ENCODE measurements at places on chromosomes 6 and 20.
A peak's percentile ranks its signal among the peaks of the same experiment; 100 is the strongest.

DNA sequence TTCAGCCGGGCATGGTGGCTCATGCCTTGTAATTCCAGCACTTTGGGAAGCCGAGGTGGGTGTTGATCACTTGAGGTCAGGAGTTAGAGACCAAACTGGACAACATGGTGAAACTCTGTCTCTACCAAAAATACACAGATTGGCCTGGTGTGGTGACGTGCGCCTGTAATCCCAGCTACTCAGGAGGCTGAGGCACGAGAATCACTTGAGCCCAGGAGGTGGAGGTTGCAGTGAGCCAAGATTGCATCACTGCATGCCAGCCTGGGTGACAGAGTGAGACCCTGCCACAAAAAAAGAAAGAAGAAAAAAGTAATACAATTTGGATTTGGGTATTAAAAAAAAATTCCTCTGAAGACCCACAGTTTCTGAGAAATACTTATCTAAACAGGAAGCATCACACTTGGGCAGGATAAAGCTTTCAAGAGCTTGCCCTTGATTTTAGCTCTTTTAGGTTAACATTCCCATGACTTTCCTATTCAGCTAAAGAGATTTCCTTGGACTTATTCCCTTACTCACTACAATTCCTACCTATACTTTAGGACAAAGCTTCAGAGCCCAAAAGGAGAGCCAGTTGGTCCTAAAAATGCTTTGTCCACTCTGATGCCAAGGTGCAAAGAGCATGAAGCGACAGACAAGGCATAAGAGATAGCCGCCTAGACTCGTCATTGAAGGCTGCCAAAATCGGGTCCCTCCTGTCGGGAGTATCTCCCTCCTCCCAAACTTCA, 1.9 kb downstream of the ELOVL2 start:
- DNase-seq, result no peak

GRCh38 chr20:13017883-13018535, 9.2 kb downstream of the SPTLC3 start:
- DNase-seq, result no peak

DNA sequence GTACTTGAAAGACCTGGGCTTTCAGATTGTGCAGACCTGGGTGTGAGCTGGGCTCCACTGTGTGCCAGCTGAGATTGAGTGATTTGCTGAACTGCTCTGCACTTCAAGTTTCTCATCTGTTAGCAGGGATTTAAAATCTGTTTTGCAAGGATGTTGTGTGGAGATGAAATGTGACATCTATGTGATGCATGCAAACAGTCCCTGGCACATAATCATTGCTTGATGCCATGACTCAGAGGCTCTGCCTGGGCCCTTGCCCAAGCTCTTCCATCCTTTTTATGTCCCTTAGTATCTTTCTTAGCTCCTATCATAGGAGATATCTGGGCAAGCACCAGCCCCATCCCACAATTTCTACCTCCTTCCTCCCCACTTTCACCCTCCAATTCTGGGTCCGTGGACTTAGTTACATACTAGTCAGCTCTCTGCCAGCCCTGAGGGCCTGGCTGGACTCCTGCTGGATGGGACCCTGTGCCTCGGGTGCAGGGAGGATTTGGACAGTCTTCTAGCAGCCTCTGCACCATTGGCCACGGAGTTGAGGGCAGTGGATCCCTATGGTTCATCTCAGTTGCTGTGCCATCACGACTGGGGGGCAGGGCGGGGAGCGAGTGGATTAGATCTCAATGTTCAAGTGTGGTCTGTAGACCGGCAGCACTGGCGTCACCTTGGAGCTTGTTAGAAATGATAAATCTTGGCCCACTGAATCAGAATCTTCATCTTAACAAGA, 103.6 kb downstream of the MAP3K7 start:
- DNase-seq, result no peak

DNA sequence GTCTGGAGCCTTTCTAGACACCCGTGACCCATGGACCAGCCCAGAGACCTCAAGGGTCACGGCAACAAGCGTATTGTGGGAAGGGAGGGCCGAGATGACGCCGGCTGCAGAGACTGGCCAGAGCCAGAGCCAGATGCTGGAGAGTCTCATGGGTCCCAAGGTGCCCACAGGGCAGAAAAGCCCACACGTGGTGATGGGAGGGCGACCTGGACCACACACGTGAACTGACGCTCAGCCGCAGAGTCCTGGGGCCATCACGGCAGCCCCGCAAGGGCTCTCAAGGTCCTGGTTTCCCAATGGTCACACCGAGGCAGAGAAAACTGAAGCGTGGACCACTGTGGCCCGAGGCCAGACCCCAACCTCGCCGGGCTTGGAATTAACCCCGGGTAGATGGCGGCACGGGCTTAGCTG, 92.6 kb downstream of the YTHDF1 start:
- no peak for DNase-seq

DNA sequence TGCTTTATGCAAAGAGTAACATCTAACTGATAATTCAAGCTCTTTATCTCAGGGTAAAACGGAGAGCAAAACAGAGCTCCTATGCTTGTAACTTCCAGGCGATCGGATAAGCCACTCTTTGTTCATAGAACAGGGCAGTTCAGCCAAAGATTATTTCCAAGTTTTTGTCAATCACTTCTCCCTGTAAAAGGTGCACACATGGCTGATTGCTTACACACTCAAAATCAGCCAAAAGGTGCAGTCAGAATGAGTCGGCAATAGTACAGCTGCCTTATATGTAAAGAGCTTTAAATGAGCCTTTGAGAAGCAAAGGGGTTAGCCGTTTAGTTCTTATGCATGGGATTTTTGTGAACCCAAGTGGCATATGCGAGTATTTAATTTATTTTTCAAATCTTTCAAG, 449.6 kb upstream of the POU3F2 start:
- no peak for DNase-seq

DNA sequence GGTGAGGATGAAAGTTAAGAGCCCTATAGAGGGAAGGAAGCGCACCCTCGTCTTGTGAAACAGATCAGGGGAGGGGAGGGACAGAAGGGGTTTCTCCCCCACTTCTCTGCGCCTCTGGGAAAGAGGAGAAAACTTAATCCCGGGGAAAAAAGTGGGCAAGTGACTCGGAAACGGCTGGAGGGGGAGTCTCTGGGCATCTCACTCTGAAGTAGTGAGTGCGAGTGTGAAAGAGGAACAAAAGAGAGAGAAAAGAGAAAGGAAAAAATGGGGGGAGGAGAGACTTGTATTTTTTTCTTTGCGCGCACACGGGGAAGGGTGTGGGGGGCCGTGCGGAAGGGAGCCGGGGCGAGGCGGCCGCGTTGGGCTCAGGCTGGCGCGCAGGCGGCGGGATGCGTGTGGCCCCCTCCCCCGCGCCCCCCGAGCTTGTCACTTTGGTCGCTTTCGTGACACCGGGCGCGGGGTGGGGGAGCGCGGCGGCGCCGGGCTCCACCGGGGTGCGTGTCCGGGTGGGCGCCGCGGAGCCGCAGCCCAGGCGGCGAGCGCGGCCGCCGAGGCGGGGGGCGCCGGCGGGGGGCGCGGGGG, 454 bp downstream of the L3MBTL3 start:
- DNase-seq, result peak; percentile 39

GRCh38 chr6:168188369-168189199, 109.6 kb upstream of the FRMD1 start:
- DNase-seq, result no peak

DNA sequence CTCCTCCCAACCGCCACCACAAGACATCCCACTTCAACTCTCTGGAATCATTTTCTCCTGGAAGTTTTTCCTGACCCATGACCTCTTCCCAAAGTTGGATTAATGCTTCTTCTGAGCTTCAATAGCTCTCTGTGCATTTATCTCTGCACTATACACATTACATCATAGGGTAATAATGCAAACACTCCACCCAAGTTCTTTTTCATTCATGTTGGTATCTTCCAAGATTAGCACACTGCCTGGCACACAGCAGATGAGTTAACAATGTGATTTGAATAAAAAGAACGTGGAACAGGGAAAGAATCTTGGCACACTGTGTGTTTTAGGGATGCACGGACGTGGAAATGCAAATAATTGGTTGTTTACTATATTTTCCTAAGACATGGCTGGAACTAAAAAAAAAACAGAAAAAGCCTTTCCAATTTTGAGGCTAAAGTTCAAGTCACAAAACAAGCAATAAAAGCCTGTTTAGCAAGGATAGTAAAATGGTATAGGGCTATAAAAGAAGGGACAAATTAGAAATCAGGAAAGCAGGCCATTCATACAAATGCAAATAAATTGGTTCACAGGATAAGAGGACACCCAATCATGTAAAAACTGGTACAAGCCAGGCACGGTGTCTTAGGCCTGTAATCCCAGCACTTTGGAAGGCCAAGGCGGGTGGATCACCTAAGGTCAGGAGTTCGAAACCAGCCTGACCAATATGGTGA, 1.6 kb upstream of the FAM135A start:
- no peak for DNase-seq

DNA sequence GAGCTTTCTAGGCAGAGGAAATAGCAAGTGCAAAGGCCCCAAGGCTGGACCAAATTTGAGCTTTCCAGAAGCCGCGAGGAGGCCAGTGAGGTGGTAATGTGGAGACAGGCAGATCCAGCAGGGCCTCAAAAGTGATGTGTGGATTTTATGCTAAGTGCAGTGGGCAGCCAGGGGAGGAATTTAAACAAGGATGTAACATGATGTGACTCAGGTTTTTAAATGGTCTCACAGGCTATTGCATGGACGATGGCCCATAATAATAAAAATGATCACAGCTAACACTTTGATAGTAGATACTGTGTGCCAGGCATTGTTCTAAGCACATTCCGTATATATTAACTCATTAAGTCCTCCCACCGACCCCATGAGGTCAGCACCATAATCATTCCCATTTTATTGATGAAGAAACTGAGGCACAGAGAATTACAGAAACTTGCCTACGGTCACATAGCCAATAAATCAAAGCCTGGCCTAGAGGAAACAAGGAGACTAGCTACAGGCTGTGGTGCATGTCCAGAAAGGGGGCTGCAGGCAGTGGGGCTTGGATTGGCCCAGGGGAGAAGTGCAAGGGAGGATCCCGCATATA, 18.0 kb upstream of the PREX1 start:
- no peak for DNase-seq

DNA sequence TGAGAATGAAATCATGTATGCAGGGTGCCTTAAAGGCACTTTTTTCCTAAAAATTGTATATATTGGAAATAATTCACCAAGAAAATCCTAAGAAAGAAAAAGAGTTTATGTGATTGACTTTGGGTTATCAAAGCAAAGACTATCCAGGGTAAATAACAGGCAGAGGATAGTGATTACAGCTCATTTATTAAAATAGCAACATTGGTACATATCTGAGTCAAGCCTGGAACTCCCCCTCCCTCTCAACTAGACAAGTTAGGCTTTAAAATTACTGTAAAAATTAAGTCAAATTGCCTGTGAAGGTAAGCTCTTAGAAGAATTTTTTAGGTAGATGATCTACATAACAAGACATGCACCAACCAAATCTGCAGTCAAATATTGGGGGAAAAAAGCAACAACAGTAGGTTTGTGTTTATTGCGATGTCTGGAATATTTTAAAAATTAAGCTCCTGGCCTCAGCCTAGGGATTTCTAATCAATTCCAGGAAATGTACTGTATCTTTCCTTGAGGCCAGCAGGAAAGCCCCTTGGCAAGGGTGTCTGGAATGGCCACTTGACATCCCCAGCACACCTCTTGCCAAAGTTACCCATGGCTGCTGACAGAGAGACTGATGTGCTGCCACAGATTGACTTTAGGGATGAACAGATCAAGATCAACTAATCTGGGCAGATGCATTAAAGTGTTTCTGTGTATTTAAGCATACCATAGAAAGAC, 31.2 kb upstream of the HBS1L start:
- no peak for DNase-seq

Measured in activated naive CD4-positive, alpha-beta T cell treated with Interleukin-2 at 50 U/mL for 16 hours (primary cell).